ENCODE measurements at places on chromosomes 2 and 18.

- DNase-seq = no peak
Measured at GRCh38 chr2:132949108-132949507, 279.1 kb upstream of the LYPD1 start.

GRCh38 chr2:158729873-158730620, 65.1 kb upstream of the DAPL1 start:
- DNase-seq = no peak

GRCh38 chr2:176177580-176178037, 10.9 kb upstream of the HOXD1 start:
- no peak for DNase-seq

GRCh38 chr2:53572696-53573095, 194.9 kb upstream of the CHAC2 start:
- DNase-seq = no peak

DNA sequence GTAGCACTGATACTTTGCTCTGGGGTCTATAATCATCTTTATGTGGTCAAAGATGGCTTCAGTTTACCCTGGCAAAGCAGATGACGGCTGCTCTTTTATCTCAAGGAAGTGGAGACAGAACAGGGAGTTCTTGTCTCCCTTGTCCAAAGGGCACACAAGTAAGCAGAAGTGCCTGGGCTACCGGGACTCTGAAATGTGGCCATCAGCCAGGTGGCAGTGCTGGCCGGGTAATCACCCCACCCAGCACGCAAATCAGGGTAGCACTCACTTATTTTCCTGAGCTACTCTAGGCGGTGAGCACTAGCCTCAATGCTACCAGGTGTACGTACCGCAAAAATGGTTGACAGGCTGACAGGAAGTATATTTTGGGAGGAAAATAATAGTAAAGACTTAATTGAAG, 119.7 kb upstream of the ETAA1 start:
- no peak for DNase-seq

GRCh38 chr2:29014811-29015421, 33.8 kb downstream of the TOGARAM2 start:
- peak; percentile 53 for DNase-seq

DNA sequence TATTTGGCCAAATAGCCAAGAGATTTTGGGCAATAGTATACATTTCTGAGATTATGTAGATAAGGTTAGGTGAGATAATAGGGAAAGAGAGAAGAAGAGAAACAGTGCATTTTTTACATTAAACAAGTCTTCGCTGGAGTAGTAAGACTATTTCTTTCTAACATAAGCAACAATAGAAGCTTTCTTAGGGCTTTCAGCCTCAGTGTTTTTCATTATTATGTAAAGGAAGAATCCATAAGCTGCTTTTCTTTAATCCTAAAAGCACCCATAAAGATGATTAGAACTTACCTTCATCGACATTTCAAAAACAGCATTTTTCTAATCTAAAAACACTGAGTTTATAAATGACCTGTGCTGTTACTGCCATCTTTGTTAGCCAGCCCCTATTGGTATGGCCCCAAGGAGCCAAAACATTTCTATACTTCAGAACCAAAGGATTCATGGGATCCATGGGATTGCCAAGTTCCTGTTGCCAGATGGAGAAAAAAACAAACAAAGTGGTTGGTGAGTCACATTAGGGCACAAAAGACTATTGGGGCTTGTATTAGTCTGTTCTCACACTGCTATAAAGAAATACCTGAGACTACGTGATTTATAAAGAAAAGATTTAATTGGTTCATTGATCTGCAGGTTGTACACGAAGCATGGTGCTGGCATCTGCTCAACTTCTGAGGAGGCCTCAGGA, 88.2 kb downstream of the SCG2 start:
- DNase-seq = no peak

- DNase-seq = no peak
Measured at GRCh38 chr2:158781353-158781961, 13.7 kb upstream of the DAPL1 start.

GRCh38 chr18:77851802-77852201, 602.2 kb downstream of the GALR1 start:
- no peak for DNase-seq

GRCh38 chr2:71714601-71715240, 261.4 kb downstream of the DYSF start:
- no peak for DNase-seq

- no peak for DNase-seq
Measured at GRCh38 chr2:126930970-126931590, 32.4 kb downstream of the TEX51 start.

GRCh38 chr18:2997846-2998564, 14.9 kb downstream of the LPIN2 start:
- no peak for DNase-seq

DNA sequence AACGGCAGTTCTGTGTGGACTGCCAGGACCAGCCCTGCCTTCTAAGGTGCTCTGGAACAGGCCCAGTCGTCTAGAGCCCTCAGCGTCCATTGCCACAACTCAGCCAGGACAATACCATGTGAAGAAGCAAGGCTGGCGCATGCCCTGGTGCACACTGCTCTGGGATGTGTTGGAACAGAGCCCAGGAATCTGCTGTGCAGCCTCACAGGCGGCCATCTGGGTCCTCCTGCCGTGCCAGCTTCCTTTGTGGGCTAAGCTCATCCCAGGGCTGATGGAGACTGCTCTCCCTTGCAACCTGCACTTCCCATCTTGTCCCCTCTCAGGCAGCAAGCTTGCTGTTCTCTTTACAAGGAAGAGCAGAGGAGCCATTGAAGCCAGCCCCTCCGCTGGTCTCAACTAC, 246.4 kb upstream of the PXDN start:
- DNase-seq = no peak

DNA sequence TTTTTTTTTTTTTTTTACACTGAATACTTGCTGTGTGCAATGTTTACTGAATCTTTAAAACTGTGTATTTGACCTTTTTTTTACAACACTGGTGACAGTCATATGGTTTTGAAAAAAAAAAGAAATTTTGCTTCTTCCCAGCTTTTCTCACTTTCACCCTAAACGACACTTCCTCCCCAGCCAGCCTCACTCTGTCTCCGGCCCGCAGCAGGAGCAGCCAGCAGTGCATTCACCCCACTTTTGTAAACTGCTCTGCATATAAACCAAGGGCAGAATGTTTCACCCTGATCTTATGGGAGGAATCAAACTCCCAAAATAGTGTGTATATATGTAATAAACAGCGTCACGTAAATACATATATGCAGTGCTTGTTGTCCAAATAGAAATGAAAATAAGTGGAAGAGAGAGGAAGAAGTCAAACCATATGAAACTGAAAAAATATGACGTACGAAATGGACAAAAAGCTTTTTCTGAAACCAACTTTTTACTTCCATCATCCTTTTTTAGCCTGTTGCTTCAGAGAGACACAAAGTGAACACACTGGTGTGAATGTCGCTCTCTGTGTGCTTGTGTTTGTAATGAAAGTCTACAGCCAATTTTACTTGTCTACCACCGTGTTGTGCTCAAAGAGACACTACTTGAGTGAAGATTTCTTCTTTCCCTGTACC, 54.2 kb downstream of the ZCCHC2 start:
- no peak for DNase-seq

DNA sequence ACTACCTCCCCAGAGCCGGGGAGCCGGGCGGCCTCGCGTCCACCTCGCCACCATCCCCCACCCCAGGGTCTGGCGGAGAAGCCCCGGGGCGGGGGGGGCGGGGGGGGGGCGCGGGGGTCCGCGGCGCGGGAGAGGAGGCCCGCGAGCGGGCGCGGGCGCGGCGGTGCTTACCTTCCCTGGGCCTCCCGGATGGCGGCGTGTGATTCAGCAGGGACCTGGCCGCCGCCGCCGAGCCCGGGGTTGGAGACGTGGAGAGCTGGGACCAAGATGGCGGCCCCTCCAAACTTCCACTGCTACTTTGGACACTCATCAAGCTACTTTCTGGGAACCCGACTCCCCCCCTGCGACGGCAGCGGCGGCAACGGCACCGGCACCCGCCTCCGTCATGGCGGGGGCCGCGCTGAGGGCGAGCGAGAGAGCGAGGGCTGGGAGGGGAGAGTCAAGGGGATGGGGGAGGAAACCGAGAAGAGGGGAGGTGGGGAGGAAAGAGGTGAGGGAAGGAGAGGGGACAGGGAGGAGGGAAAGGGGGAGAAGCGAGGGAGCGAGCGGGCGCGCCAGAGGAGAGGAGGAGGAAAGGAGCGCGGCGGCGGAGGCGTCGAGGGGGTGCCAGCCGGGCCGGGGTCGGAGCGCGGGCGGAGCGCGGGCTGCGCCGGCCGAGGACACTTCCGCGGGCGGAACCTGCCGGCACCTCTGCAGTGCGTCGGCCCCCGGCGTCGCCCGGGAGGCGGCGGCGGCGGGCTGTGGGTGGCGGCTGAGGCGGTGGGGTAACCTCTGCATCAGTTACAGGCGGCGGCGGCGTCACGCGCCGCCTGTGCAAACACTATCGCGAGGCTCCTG, at the start of gene TLK1:
Gene TLK1 (minus strand): TSS at position 775 of the 837 bp plus-strand sequence. CDS start 465 bp downstream, at position 310.
- DNase-seq = peak; percentile 67

- DNase-seq = no peak
Measured at GRCh38 chr2:105142239-105142638, 99.3 kb upstream of the GPR45 start.

DNA sequence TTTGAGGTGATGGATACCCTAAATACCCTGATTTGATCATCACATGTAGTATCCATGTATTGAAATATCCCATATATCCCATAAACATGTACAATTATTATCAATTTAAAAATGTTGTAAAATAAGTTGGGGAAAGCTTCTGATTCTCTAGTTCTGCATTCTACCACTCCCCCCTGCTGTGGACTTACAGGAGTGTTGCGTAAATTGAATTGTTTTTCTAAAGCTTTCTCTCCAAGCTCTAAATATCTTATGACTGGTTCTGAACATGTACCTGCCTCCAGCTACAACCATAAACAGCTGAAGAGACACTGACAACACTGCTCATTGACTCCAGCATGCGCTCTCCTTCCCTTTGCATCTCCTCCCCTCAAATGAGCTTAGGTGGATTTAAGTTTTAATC, 145.2 kb downstream of the MGAT5 start:
- DNase-seq = no peak

DNA sequence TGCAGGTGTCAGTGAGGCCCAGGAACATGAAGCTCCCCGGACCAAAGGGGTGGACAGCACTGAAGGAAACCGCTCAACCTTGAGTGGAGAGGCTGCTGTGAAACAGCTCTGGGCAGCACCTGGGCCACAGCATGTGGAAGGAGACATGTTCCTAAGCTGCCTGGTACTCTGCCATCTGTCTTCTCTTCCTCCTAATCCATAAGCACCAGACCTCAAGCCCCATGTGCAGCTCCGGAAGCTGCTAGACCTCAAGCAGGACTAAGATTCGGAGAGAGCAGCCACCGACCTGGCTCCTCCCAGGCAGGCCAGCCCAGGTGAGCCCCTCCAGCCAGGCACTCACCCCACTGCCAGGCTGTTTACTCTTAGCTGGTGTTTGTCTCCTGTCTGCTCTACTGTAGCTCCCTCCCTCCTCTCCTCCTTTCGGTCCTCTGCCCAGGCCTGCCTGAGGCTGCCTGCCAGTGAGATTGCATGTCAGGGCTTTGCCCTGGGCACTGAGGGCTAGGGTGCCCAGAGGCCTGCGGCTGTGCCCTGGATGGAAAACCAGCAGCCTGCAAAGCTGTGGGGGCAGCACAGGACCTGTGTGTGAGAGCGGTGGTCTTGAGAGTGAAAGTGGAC, 53.7 kb downstream of the BCL11A start:
- DNase-seq = no peak

GRCh38 chr2:128753800-128754199, 435.1 kb upstream of the HS6ST1 start:
- no peak for DNase-seq

GRCh38 chr2:117942551-117942950, 71.3 kb downstream of the CCDC93 start:
- no peak for DNase-seq

- no peak for DNase-seq
Measured at GRCh38 chr2:86073225-86073624, 32.5 kb downstream of the POLR1A start.

DNA sequence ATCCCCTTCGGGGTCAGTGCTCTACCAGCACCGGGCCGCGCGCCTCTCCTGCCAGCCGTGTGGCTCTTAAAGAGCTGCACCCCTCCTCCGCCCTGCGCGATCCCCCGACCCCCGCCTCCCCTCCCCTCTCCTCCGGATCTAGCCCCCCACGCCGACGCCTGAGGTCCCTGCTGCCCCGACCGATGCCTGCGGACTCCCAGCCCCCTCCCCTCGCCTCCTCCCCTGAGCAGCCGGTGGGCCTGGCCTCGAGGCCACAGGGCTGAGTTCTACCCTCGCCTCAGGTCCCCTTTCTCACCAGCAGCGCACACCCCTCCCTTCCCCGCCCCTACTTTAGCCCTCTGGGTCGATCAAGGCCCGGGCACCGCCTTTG, 5.8 kb upstream of the SIX3 start:
- no peak for DNase-seq

- DNase-seq = no peak
Measured at GRCh38 chr18:36633961-36634412, 194.8 kb downstream of the TPGS2 start.

- DNase-seq = no peak
Measured at GRCh38 chr2:229475778-229476177, 204.7 kb upstream of the PID1 start.

Measured in stimulated activated CD4-positive, alpha-beta T cell treated with anti-CD3 and anti-CD28 coated beads, Interleukin-2, amount 100 ng/mL, for 4 hours (primary cell).